ENCODE measurements at places on chromosomes 2 and 18. TPM values are rescaled to one million over a fixed set of nuclear protein-coding genes. Genes with fewer than 3 reads are reported as not detected.

The KCNG2 gene
- total RNA-seq = not detected

GRCh38 chr2:11073251-11073650, 82.0 kb upstream of the SLC66A3 start:
- DNase-seq = peak; percentile 57

DNA sequence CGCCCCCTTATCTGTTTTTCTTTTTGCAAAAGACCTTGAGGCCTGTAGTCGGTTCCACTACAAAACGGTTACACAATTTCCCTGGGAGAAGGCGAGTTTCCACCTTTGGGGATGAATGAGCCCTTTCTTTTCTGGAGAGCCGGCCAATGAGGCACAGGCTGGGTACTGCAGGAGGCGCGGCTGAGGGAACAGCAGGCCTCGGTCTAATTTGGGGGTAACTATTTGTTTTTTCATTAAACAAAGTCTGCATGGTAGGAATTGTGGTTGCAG, 129.2 kb downstream of the MYCN start:
- no peak for DNase-seq

DNA sequence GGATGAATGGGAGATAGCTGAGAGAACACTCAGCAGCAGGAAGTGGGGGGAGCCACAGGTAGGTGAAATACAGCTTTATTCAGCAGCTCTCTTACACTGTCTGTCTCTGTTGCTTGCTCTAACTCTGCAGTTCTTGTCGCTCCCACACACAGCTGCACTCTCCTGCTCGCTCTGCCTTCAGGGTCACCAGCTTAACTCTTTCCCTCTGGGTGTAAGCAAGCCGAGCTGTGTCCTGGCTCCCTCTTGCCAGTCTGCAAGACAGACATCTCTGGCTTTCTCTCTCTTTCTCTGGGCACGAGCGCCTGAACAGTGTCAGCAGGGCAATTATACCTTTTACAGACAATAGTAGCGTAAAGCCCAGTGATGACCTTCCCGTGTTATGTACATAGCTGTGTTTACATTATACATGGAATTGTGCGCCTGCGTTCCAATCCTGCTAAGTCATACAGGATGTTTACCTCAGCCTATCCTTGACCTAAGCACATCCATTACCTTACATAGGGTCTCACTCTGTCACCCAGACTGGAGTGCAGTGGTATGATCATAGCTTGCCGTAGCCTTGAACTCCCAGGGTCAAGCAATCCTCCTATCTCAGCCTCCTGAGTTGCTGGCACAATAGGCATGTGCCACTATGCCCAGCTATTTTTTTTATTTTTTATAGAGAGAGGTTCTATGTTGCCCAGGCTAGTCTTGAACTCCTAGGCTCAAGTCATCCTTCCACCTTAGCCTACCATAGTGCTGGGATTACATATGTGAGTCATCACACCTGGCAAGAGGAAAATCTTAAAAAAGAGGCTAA, 57.8 kb upstream of the CHN1 start:
- no peak for DNase-seq

- no peak for DNase-seq
These were observed 233.2 kb upstream of the SMAD7 start for GRCh38 chr18:49183921-49184320.

DNA sequence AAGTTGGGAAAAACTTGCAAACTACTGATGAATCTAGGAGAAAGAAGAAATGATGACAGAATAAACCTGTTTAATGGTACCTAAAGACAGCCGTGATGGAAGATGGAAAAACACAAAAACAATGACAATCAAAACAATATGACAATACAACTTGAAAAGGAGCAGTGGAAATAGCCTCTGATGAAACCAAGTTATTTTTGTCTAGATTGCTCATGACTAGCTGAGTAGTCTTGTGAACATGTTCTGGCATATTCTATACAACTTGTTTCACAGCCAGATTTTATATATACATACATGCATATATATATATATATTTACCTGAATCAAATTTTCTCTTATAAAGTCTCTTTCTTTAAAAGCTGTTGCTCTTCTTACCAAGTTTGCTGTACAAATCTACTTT, 439.1 kb downstream of the TGIF1 start:
- no peak for DNase-seq

- DNase-seq = no peak
These were observed 33.3 kb downstream of the NDUFS1 start for GRCh38 chr2:206125901-206126300.

DNA sequence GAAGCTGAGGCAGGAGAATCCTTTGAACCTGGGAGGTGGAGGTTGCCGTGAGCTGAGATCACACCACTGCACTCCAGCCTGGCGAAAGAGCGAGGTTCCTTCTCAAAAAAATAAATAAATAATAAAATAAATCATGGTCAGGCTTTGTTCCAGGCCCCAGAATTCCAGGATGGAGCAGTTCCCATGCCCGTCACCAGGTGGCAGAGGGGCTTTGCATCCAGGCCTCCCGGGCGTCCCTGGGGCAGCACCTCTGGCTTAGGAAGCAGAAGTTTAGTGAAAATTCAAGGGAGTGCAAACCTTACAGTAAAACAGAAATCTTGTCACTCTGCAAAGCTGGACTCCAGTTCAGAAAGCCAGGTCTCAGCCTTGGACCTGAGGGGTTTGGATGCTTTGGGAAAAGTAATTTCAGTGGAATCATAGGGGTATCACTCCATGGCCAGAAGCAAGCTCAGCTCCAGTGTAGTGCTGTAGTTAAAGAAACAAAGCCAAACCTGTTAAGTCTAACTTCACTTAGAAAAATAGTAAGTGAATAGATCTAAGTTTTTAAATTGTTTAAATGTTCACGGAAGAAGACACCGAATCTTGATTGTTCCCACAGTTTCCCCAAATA, 512.7 kb downstream of the CMPK2 start:
- peak; percentile 61 for DNase-seq

- DNase-seq = no peak
These were observed 43.5 kb downstream of the INSIG2 start for GRCh38 chr2:118131771-118132170.

All from body of pancreas (tissue), 4 donors.